CD8-positive, alpha-beta memory T cell (primary cell): ENCODE measurements at places on chromosomes 2 and 18. TPM values are rescaled to one million over a fixed set of nuclear protein-coding genes. Genes with fewer than 3 reads are reported as not detected.
A peak's percentile ranks its signal among the peaks of the same experiment; 100 is the strongest.

DNA sequence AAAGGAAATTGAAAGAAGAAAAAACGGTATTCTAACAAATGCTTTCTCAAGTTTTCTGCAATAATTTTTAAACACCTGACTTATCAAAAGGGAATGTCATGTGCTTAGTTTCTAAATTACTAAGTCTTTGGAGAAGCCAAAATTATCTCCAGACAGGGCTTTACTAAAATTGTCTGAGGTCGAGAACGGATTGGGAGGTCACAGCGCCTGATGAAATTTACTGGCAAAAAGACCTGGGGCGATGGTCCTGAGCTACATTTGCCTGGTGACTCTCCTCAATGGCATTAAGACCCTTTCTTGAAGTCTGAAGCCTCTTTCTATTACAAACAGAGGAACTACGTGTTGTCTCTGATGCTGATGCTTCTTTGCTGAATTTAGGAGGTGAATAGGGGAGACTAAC, 291.8 kb upstream of the SESTD1 start:
- no peak for DNase-seq

DNA sequence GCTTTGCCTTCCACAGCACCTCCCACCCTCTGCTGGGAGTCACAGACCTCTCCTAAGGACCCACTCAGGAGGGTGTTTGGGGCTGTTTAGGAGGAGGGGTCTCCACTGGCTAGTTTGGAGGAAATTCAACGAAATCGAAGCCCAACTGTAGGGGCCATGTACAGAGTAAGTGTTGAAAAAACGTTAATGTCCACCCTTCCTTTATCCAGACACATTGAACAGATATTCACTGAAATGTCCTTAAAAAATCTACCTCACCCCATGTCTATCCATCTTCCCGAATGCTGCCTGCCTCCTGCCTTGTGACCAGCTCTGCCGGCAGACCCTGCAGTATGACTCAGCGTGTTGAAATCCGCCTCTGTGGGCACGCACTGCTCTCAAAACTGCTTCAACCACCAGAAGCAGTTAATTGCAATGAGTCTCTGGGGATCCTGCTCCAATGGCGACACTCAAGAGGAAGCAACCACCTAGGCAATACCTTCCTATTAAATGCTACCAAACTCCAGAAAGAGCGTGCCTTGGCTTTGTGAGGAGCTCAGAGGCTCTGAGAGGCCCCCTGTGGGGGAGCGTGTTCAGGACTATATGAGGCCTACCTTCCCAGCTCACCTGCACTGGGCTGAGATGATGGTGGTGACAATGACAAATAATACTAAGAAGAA, 61.4 kb upstream of the RTN4 start:
- DNase-seq: no peak

GRCh38 chr2:148259674-148260073, 238.8 kb downstream of the MBD5 start:
- no peak for DNase-seq

DNA sequence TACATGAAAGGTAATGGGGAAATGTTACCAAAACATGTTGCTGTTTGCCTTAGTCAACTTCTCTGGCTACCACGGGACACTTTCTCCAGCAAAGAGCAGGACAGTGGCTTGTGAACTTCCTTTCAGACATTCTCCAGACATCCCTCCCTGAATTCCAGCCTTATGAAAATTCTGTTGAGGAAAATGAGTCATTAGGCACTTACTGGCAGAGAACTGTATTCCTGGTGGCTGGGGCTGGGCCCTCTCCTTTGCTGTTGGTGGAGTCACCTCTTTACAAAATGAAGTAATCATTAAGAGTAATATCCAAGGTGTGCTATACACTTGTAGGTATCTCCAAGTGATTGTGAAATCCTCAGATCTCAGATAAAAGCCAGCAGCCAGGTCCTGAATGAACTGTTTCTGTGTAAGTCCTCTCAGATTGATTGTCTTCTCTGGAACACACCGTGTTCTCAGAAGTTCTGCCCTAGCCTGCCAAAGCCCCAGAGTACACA, 1.3 kb upstream of the FAP start:
- no peak for DNase-seq

- DNase-seq: no peak
Measured at GRCh38 chr2:11875481-11875880, 129.0 kb downstream of the LPIN1 start.

GRCh38 chr18:46917803-46918600, 600 bp downstream of the KATNAL2 start:
- DNase-seq: no peak

DNA sequence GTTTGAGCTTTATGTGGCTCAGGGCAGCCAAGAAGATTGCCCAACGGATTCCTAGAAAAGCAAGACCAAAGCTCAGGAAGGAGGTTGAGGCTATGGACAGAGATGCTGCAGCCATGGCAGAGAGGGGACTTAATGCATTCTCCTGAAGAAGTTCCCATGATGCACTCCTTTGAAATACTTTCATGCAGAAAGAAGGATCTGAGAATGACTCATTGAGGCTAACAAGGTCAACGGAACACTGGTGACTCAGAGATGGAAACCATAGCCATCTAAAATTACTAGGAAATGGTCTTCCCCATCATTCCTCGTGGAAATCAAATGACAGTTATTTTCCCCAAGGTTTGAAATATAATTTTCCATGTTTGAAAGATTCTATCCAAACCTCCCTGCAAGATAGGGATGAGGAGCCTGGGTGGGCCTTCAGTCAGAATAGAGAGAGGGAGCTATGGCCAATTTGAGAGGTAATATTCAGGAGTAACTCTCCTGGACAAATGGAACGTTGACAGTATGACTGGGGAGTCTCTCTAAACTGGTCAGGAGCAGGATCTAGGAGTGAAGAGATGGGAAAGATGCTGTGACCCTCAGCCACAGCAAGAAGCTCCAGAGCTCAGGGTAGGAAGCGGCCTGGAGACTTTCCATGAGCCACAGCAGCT, 63.0 kb downstream of the REEP1 start:
- DNase-seq: no peak

DNA sequence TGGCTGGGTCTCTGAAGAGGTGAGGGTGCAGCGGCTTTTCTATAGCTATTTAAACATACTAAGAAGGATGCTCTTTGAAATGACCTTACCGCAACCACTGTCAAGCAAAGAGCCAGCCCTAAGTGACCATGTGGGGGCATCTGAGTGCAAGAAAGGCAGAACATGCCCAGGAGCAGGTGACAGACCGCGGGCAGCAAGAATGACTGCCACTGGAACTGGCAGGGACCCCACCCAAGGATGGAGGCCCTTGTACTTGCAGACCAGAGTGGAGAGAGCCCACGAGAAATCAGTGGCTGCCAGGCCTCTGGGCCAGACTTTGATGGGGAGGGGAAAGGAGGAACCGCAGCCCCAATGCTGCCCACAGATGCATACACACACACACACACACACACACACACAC, 33.1 kb downstream of the DNMT3A start:
- DNase-seq: no peak

DNA sequence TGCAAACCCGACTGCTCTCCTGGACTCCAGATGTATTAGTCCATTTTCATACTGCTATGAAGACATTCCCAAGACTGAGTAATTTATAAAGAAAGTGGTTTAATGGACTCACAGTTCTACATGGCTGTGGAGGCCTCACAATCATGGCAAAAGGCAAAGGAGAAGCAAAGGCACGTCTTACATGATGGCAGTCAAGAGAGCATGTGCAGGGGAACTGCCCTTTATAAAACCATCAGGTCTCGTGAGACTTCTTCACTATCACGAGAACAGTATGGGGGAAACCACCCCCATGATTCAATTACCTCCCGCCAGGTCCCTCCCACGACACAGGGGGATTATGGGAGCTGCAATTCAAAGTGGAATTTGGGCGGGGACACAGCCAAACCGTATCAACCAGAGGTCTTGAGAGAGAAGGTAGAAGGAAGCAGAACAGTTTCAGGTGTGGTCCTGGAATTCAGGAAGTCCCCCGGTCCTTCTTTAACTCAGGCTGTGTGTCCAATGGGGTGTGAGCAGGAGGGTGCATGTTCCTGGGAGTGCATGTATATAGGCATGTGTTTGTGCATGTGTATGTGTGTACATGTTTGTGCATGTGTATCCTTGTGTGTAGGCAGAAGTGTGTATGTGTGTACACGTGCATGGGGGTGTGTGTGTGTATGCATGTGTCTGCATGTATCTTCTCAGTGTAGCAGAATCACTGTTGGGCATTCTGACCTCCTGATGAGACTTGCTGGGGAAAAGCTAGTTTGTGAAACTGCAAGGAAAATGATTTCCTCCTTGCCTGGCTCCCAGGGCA, 46.2 kb downstream of the GREB1 start:
- no peak for DNase-seq

- DNase-seq: no peak
Measured at GRCh38 chr2:208255557-208256106, 761 bp upstream of the IDH1 start.

DNA sequence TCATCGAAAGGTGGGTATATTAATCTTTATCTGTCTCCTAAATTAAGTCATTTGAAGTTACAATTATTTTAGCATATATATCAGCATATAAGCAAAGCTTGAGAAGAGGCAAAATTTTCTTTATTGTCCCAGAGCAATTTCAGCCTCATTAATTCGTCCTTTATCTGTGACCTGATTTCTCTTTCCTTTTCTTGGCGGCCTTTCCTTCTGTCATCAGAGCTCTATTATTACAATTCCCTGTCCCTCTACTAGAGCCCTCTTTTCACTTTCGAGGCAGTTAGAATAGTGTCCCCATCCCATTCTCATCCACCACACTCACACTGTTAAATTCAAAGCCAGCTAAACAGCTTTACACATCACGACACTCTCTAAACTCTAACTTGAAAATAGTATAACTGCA, 1293.2 kb upstream of the FAM98A start:
- DNase-seq: no peak

GRCh38 chr2:230410861-230411569, 5.0 kb upstream of the SP100 start:
- no peak for DNase-seq

DNA sequence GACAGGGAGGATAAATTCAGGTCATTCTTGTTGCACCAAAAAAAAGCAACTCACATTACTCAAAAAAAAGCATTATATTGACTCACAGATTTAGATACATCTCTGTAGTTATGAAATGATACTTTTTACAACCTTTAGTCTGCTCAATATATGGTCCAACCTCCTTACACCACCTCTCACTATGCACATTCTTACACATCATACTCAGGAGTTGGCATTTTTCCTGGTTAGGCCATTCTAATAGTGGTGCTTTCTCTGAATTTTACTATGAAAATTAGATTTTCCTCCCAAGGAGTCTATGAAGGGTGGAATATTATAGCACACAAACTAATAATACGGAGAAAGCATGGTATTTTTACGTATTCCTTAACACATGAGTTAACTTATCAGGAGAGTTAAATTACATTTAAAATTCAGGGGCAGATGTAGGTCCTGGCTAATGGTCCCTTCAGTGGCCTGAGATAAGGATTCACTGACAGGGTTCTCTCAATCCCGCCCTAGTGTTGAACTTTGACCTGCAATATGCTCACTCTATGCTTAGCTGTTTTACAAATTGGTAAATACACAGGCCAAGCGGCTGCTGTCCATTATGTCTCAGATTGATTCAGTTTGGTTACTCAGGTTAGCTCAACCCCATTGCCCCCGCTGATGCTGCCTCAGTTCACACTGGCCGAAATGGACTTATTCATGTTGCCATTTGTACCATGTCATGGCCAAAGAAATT, 153.6 kb downstream of the NCKAP5 start:
- no peak for DNase-seq

DNA sequence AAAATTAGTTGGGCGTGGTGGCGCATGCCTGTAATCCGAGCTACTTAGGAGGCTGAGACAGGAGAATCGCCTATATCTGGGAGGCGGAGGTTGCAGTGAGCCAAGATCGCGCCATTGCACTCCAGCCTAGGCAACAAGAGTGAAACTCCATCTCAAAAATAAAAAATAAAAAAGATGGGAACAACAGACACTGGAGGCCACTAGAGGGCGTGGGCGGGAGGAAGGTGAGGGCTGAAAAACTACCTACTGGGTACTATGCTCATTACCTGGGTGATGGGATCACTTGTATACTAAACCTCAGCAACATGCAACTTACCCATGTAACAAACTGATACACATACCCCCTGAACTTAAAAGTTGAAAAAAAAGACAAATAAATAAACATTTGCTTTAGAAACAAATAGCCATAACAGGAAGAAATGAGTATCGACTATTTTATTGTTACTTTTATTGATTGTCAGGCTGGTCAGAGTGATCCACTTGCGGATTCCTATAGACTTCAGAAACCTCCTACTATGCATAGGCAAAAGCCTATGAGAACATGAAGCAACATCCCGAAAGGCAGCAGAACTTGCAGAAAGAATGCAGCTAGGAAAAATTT, 61.0 kb downstream of the TMEM163 start:
- peak; percentile 21 for DNase-seq

DNA sequence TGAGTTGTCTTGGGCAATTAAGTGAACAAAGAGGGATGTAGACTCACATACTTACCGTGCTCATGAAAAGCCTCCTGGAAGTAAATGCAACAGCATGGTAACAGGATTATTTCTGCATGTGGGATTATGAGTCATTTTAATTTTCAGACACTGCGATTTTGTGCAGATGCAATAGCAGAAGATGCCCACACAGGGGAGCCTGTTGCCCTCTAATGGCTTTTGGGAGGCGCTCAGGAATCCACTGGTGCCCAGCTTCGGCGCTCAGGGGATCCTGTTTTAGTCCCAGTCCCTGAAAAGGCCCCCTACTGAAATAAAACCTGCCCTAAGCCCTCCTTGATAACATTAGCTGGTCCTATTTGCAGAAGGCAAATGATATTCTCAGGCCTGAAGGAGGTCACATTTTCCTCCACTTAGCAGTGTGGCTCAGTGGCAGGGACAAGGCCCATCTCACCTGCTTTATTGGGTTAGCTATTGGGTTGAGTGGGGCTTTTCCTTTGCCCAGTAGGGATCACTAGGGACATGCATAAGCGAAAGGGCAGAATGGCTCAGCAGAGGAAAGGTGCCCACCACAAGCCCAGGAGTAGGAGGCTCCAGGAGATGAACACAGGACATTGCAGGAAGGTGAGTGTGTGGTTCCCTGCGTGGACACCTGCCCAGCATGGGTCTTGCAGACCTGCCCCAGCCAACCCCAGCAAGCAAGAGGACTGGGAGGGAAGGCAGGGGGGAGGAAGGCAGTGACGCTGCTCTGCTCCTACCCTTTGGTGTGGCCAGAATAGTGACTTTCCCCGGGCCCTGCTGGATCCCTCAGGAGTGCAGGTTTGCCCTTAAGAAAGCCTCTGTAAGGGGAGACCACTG, 26.5 kb upstream of the KCNS3 start:
- no peak for DNase-seq

GRCh38 chr18:28120828-28121515, 56.0 kb downstream of the CDH2 start:
- DNase-seq: no peak

Gene FAM237A
- total RNA-seq: not detected

Gene TMEM237
- total RNA-seq: 18.5 TPM

Gene ATP6V1C2
- 0.09 TPM for total RNA-seq

Gene MYL12A
- total RNA-seq: 348 TPM

Gene RIT2
- total RNA-seq: not detected

Gene IL18R1
- 17.9 TPM for total RNA-seq

Gene GAD1
- total RNA-seq: 1.0 TPM

Gene RPRD1A
- 23.5 TPM for total RNA-seq
